RPMI7951 (cell line): ENCODE measurements at places on chromosomes 2 and 18.

GRCh38 chr2:118784860-118785259 lies 62.6 kb downstream of the EN1 start:
- DNase-seq: no peak

GRCh38 chr2:160967523-160967922 lies 192.7 kb upstream of the TANK start:
- no peak for DNase-seq

DNA sequence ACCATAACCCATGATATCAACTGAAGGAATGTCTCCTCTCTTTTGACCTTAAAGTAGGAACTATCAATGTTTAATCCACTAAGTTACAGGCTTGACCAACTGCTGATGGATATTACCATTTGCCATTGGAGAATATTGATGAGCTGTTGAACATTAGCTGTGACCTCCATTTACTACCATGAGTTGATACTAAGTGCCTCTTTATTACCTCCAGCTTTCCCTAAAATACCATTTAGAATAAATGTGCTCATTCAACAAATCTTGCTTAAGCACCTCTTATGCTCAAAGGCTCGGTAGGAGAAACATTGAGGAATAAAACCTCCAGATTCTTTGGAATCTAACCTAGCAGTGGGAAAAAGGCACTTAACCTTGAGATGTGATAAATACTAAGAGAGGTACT lies 81.2 kb downstream of the FAM124B start:
- no peak for DNase-seq

- no peak for DNase-seq
Measured at GRCh38 chr2:153476816-153477635, 1.5 kb downstream of the RPRM start.

GRCh38 chr18:57433934-57434535 lies 1.1 kb upstream of the ONECUT2 start:
- no peak for DNase-seq

GRCh38 chr2:98524168-98524567 lies 79.5 kb downstream of the INPP4A start:
- DNase-seq: peak; percentile 30

DNA sequence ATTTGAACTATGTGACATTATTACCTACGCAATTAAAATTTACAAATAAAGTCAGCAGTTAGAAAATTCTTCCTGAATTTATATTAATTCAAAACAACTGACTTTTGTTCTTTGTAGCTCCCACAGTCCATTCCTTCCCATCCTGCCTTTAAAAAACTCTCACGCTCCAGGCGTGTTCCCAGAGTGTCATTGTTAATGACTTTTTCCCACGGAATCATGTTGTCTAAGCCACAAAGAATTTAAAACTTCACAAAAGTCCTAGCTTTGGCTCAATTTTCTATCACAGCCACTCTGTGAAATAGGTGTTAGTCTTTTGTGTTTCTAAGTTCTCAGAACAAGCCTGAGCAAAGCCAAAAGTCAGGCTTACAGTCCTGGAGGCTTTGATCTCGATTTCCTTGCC lies 26.5 kb downstream of the SLC1A4 start:
- no peak for DNase-seq

- no peak for DNase-seq
Measured at GRCh38 chr18:74147491-74147778, 199 bp downstream of the FBXO15 start.

DNA sequence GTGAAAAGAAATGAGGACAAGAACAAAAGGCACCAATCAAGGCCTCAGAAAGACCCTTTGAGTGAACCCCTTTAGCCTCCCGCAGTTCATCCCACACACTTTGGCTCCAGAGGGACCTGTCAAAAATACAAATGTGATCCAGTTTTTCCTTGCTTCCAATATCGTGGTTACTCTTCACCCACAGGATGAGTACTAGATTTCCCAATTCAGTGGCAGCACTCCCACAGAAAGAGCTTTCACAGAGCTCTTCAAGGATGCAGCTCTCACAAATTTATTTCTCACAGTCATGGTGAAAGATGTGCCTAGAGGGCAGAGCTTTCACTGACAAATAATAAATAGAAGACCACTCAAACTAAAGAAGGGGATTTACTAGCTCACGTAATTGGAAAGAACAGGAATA lies 3.0 kb upstream of the GFPT1 start:
- no peak for DNase-seq

DNA sequence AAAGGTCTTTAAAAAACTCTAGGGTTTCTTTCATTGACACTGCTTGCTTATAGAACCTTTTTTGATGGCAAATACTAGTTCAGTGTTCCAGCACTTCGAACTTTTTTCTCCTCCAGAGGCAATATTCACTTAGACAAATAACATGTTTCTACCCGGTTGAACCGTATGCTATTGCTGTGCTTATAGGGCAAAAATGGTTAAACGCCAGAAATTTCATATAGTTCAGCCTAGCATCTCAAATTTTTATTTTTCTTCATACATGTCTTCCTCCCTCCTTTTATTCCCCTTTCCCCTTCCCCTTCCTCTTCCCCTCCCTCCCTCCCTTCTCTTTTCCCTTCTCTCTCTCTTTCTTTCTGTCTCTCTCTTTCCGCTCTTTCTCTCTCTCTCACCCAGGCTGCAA lies 96.9 kb upstream of the FSHR start:
- DNase-seq: no peak
